ENCODE measurements at places on chromosomes 11 and 22. TPM values are rescaled to one million over a fixed set of nuclear protein-coding genes. Genes with fewer than 3 reads are reported as not detected.

The DNAJC24 gene
- 17.1 TPM for total RNA-seq

The KRTAP5-7 gene
- total RNA-seq, result not detected

The PLCB3 gene
- total RNA-seq, result 43.5 TPM

The C11orf42 gene
- not detected for total RNA-seq

The OR8K3 gene
- not detected for total RNA-seq

The ETS1 gene
- total RNA-seq, result 84.0 TPM

The IL18BP gene
- total RNA-seq, result 1.7 TPM

The IGSF9B gene
- 1.0 TPM for total RNA-seq

The KRTAP5-9 gene
- not detected for total RNA-seq

The KCNQ1 gene
- 0.46 TPM for total RNA-seq

The MIAT gene
- 0.12 TPM for total RNA-seq

The CAPN5 gene
- 4.7 TPM for total RNA-seq

The HEPN1 gene
- not detected for total RNA-seq

The OR52K2 gene
- not detected for total RNA-seq

The OR5D16 gene
- total RNA-seq, result not detected

The XKR3 gene
- not detected for total RNA-seq

The PGA5 gene
- total RNA-seq, result not detected

The ABTB2 gene
- 14.1 TPM for total RNA-seq

The SLC15A3 gene
- total RNA-seq, result 0.43 TPM

The OR8A1 gene
- not detected for total RNA-seq

The RAG1 gene
- 1.0 TPM for total RNA-seq

The ZP1 gene
- total RNA-seq, result not detected

The LRRN4CL gene
- total RNA-seq, result not detected

The UBQLNL gene
- total RNA-seq, result 0.06 TPM

The FAM181B gene
- 0.06 TPM for total RNA-seq

The PHOX2A gene
- total RNA-seq, result not detected

The SCGB2A2 gene
- not detected for total RNA-seq

The CLDN5 gene
- total RNA-seq, result 1.2 TPM

The DCDC1 gene
- 0.12 TPM for total RNA-seq

The SLCO2B1 gene
- total RNA-seq, result 0.14 TPM

The SNRPD3 gene
- total RNA-seq, result 219 TPM

The SLC5A12 gene
- total RNA-seq, result not detected

The FAM111B gene
- 16.5 TPM for total RNA-seq

The CBLIF gene
- not detected for total RNA-seq

The RBMXL2 gene
- total RNA-seq, result 0.14 TPM

The DERL3 gene
- 0.12 TPM for total RNA-seq

The OR8D1 gene
- total RNA-seq, result not detected

The P4HA3 gene
- 0.81 TPM for total RNA-seq

The MYO7A gene
- 0.23 TPM for total RNA-seq

The ANGPTL5 gene
- not detected for total RNA-seq

The MS4A4A gene
- not detected for total RNA-seq

The OR51A7 gene
- not detected for total RNA-seq

The CTSF gene
- total RNA-seq, result 15.2 TPM

The ZNF215 gene
- 5.6 TPM for total RNA-seq

The FBLN1 gene
- total RNA-seq, result 58.5 TPM

The FAM227A gene
- total RNA-seq, result 1.0 TPM

The C11orf65 gene
- total RNA-seq, result 0.81 TPM

The ESRRA gene
- 47.2 TPM for total RNA-seq

The CD3D gene
- total RNA-seq, result not detected

Data from epithelial cell of proximal tubule (primary cell).